Stimulated activated CD8-positive, alpha-beta memory T cell treated with anti-CD3 and anti-CD28 coated beads, Interleukin-4, amount 100 ng/mL, for 1 hour (primary cell): ENCODE measurements at places on chromosomes 3 and 15.

- DNase-seq: no peak
Measured at GRCh38 chr3:19348941-19349564, 200.7 kb downstream of the KCNH8 start.

DNA sequence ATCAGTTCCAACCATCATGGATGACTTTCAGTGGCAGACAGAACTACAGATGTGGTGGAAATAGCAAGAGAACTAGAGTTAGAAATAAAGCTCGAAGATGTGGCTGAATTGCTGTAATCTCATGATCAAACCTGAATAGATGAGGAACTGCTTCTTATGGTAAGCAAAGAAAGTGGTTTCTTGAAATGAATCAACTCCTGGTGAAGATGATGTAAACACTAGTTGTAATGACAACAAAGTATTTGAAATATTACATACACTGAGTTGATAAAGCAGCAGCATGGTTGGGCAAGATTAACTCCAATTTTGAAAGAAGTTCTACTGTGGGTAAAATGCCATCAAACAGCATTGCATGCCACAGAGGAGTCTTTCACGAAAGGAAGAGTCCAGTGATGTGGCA lies 131.7 kb upstream of the FAM3D start:
- DNase-seq: no peak

- DNase-seq: no peak
Measured at GRCh38 chr3:138367911-138368310, 19.5 kb downstream of the MRAS start.

DNA sequence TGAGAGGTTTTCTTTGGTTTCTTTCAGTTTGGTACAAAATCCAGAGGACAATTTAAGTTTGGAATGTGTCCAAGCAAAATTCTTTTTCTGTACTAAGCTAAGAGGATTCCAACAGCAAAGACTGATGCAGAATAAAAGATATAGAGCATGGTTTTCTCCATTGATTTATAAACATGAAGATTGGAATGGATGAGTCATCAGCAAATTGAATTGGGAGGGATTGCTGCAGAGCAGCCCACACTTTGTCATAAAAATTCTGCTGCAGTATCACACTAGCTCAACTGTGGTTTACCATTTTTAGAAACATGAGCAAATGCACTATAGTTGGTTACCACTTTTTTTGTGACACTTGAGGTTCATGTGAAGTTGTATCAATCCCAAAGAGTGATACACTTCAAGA lies 16.1 kb upstream of the LARP6 start:
- DNase-seq: no peak

- DNase-seq: no peak
Measured at GRCh38 chr3:122576174-122576940, 1.1 kb upstream of the PARP15 start.

DNA sequence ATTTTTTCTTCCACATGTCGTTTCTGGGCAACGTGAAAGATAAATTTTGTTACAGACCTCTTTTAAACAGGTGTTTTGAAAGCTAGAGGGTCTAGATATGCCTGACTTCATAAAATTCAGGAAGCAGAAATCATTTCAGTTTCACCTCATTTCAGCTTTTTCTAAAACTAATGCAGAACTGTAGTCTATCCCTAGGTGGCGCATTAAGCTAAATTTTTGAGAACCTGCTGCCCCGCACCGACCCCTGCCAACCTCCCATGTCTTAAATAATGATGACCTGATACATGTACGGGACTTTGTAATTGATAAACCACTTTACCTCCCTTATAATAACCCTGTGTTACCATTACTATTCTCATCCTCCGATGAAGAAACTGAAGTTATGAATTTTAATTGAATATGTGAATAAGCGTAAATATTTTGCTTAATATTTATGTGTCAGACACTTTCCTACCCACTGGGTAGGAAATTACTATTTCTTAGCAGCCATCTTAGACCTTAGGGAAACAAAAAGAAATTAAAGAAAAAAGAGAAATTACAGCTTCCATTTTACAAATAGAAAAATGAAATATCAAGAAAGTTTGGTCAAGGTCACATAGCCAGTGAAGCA lies 78.7 kb upstream of the GCNT3 start:
- no peak for DNase-seq

DNA sequence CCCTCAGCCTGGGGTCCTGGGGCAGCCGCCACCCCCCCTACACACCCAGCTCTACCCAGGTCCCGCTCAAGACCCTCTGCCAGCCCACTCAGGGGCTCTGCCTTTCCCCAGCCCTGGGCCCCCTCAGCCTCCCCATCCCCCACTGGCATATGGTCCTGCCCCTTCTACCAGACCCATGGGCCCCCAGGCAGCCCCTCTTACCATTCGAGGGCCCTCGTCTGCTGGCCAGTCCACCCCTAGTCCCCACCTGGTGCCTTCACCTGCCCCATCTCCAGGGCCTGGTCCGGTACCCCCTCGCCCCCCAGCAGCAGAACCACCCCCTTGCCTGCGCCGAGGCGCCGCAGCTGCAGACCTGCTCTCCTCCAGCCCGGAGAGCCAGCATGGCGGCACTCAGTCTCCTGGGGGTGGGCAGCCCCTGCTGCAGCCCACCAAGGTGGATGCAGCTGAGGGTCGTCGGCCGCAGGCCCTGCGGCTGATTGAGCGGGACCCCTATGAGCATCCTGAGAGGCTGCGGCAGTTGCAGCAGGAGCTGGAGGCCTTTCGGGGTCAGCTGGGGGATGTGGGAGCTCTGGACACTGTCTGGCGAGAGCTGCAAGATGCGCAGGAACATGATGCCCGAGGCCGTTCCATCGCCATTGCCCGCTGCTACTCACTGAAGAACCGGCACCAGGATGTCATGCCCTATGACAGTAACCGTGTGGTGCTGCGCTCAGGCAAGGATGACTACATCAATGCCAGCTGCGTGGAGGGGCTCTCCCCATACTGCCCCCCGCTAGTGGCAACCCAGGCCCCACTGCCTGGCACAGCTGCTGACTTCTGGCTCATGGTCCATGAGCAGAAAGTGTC lies 30.2 kb downstream of the PTPN23 start:
- DNase-seq: no peak

GRCh38 chr15:57751177-57751800 lies 44.8 kb downstream of the POLR2M start:
- no peak for DNase-seq

DNA sequence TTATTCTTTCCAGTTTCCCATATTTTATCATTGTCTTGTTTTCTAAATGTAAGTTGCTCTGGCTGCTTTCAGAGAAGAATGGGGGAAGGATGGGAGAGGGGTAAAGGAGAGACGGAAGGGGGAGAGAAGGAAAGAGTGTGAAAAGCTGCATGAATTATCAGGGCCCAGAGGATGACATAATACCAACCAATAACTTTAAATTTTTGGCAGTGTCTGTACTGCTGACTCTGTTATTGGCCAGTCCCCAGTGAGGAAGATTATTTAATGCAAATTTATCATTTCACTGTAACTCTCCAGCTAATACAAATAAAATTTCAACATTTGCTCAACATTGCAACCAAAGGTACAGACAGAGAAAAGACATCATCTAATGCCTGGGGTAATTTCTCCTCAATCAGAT lies 551.7 kb upstream of the CFAP20DC start:
- no peak for DNase-seq

DNA sequence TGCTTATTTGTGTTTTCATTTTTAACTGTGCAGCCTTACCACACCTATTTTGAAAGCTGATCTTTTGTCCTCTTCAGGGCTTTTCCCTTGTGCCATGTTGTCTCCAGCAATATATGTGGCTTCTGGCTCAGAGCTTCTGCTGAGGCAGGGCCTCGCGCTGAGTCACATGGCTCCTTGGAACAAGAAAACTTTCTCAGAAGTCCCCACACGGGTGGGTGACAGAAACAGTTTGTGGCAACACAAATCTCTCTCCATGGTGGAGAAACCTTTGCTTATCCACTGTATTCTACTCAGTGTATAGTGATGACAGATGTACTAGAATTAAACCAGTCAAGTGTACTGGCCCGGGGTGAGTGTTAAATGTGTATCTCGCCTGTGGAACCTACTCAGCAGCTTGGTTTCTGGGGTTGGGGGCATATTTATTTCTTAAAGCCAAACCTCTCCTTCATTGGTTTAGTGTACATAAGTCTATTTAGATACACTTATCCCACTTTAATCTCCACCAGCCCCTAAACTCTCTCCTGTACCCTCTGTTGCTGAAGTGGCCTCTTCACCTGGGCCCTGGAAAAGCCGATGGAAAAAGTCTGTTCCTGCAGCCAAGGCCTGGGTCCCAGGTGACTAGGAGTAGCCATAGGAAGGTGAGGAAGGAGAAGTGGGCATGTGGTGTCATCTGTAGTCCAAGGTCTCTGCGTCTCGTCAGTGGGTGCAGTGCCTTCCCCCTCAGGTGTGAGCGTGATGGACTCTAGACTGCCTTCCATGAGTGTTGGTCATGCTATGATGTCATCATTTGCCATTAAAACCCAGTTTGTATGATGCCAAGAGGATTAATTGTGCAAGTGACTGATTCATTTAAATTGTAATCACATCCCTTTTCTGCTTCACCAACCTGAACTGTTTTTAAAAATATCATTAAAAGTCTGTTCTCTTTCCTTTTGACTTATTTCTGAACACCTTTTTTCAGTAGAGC lies 3.2 kb upstream of the FBXL22 start:
- DNase-seq: no peak

GRCh38 chr3:122824465-122825381 lies 29.9 kb downstream of the SLC49A4 start:
- no peak for DNase-seq

- no peak for DNase-seq
Measured at GRCh38 chr15:88241461-88241860, 15.1 kb downstream of the NTRK3 start.

- no peak for DNase-seq
Measured at GRCh38 chr15:23595368-23595767, 29.9 kb downstream of the MKRN3 start.

- no peak for DNase-seq
Measured at GRCh38 chr3:126018995-126019394, 50.0 kb downstream of the ROPN1B start.

GRCh38 chr3:58963928-58964503 lies 85.8 kb downstream of the CFAP20DC start:
- no peak for DNase-seq

DNA sequence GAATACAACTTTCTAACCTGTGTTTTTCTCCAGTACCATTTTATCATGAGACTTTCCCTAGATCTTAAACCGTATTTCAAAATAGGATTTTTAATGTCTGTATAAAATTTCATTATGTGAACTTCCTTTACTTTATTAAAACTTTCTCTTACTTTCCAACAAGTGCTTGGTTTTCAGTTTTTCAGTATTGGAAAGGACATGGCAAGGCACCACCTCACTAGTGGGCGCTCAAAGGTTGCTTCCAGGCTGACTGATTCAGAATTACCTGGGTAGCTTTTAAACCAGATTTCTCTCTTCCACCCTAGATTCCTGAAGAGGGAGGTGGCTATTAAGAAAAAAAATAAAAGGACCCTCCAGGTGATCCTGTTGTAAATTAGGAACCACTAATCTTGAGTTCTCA lies 236.6 kb downstream of the SOX2 start:
- no peak for DNase-seq

DNA sequence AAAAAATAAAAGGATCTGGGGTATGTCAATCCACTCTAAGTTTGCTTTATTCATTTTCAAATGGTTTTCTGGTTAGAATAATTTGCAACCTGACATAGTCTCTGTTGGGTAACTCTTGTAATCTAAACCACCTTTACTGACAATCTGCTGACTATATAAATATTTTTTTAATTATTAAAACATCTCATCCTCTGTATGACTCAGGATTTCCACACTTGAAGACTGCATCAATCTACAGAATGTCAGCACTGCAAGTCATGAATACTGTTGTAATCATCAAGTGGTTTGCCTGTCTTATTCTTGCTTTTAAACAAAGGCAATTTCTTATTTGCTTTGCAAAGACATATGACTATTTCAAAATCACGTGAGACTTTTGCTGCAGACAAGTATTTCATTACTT lies 42.1 kb downstream of the VGLL3 start:
- DNase-seq: no peak

- DNase-seq: no peak
Measured at GRCh38 chr15:85419161-85419560, 38.8 kb downstream of the AKAP13 start.

DNA sequence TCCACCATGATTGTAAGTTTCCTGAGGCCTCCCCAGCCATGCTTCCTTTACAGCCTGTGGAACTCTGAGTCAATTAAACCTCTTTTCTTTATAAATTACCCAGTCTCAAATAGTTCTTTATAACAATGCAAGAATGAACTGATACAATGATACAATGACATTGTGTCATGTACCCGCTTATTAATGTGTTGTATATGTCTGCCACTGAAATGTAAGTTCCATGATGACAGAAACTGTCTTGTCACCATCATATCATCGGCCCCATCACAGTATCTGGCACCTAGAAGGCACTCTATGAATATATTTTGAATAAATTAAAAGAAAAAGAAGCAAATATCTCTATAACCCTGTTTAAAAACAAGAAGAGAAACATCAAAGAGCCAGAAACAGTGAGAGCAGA lies 29.6 kb downstream of the FEZF2 start:
- DNase-seq: no peak

GRCh38 chr3:29335438-29335837 lies 54.6 kb downstream of the RBMS3 start:
- no peak for DNase-seq

DNA sequence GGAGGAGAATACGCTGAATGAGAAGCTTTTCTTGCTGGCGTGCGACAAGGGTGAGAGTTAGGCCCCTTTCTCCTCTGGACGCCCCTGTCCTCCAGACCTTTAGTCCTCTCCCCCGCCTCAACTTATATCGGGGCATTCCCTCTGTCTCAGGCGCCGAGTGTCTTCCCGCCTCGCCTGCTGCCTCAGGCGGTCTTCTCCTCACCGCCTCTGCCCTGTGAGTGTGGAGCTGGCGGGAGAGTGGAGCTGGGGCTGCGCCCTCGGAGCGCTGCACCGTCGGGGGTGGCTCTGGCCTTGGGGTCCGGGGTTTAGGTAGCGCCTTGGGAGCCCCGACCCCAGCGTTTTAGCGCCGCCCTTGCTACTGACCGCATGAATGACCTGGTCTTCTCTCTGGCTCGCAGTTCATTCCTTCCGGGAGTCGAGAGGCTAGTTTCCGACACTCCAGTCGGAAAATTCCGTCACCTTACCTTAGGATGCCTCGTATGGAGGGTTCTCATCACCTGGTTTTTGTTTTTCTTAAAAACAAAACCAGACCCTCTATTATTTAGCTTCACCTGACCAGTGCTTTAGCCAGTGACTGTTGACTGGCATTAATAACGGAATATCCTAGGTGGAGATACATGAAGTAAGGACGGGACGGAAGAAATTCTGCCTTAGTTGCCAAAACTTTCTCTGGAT lies 985 bp downstream of the TRPC1 start:
- no peak for DNase-seq

DNA sequence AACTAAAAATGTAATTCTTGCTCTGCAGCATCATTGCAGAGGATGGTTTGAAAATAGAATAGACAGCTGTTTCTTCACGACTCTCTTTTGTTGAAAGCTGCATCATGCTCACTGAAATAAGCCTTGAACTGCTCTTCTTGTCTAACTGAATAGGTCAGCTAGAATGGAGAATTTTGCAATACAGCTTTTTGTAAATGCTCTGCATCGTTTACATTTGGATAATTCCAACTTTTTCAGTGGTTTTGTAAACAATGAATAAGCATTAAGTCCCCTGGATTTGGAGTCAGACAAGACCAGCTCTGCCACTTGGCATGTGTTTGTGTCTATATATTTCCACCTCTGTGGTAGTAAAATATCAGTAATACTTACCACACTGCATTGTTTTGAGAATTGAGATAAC lies 95.2 kb downstream of the PLSCR2 start:
- DNase-seq: no peak
